ENCODE measurements at places on chromosomes 13 and 19.

DNA sequence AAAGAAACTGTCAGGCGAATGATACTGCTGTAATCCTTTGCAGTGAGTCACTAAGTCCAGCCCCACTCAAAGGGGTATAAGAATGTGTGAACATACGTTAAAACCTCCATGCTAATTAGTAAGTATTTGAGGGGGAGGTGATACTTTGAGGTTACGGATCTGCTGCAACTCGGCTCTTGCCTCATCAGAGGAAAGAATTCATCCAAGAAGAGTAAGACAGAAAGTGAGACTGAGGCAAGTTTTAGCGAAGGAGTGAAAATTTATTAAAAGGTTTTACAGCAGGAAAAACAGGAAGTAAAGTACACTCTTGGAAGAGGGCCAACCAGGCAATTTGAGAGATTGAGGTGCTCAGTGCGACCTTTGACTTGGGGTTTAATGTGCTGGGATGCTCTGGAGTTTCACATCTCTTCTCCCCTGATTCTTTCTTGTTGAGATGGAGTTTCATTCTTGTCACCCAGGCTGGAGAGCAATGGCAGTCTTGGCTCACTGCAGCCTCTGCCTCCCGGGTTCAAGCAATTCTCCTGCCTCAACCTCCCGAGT, 9.8 kb downstream of the CLEC4M start:
- peak; percentile 59 for DNase-seq

DNA sequence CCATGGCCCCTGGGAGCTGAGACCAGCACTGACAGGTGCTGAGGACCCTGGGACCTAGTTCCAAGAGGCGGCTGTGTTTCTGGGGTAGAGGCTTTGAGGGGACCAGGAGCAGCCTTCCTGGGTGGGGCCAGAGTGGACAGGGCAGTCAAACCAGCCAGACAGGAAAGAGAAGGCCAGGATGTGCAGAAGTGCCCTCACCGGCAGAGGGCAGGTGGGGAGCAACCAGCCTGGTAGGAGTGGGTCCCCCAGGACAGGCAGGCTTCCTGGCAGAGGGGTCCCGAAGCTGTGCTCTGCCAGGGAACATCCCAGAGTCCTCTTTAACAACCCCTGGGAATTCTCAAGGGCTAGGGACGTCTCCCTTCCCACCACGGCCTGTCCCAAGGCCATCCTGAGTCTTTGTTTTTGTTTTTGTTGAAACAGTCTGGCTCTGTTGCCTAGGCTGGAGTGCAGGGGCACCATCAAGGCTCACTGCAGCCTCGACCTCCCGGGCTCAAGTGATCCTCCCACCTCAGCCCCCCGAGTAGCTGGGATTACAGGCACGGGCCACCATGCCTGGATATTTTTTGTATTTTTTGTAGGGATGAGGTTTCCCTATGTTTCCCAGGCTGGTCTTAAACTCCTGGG, 3.0 kb upstream of the HIPK4 start:
- no peak for DNase-seq

- DNase-seq, result no peak
These were observed 24.7 kb downstream of the PPP1R37 start for GRCh38 chr19:45117671-45118070.

DNA sequence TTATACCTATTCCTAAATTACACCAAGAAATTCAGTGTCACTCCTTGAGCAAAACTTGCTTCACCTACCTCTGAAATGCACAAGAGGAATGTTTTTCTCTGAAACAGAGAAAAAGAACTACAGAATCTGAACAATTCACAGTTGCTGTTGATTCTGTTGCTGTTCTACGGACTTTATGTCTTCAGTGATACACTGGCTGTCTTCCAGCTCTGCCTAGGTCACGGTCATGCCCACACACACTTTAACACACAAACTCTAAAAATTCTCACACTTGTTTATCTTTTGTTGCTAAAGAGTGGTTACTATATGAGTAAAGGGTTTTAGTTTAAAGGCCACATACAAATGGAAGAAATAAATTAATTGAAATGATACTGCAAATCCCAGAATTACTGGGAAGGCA, 124.4 kb upstream of the SPRY2 start:
- no peak for DNase-seq

GRCh38 chr13:93603043-93603442, 376.4 kb downstream of the GPC6 start:
- DNase-seq, result no peak

DNA sequence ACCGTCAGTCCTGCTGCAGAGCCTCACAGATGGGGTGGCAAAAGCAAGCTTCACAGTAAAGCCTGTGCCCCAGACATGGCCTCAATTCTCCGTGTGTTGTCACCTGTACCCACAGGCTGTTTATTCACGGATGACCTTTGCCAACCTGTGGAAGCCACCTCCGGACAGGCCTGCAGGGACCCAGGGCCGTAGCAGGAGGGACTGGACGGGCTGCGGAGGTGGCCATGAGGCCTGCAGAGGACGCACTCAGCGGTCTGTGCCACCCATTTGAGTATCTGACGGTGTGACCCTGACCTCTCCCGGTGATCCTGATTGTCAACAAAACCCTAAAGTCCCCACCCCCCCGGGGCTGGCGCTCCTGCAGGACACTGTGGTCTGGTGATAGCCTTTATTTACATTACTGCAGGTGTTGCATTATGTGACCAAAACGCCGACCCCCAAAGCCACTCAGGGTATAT, 7.8 kb upstream of the KLF16 start:
- no peak for DNase-seq

GRCh38 chr13:63435667-63436324, 2020.1 kb upstream of the PCDH20 start:
- no peak for DNase-seq

GRCh38 chr13:88862095-88862620, 1191.0 kb downstream of the SLITRK5 start:
- DNase-seq, result no peak

GRCh38 chr13:75222031-75222430, 259.9 kb downstream of the TBC1D4 start:
- DNase-seq, result no peak

DNA sequence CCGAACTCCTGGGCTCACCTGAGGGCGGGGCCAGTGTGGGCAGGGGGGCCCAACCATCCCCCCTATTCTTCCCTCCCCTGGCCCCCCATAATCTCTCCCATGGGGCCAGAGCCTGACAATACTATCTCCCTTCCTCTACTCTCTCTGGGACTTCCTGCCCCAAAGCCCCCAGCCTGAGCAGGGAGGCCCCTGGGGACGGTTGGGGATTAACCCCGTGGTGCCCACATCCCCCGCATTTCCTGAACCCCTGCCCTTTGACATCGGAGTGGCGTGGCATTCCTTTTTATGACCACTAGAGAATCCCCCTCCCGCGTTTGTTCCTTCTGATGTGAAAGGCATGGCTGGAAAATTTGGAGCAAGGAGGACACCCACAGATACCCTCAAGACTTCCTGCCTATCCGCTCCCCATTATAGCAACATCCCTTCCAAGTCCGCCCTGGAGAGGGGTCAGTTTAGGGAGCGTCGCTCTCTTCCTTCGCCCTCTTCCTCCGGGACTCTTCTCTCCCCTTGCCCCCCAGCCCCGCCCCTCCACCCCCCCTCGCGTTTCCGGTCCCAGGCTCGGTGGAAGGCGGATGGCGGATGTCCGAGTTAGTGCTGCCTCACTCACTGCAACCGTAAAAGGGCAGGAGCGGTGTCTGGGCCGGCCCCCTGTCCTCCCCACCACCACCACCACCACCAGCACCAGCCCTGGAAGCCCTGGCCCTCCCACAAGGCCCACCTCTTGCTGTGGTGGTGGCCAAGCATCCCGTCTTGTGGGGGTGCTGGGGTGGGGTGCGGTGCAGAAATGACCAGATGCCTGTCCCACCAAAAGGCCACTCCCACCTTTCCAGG, 1.8 kb downstream of the VASP start:
- DNase-seq, result no peak

- DNase-seq, result no peak
These were observed 510.5 kb upstream of the ATXN8OS start for GRCh38 chr13:69597088-69597487.

DNA sequence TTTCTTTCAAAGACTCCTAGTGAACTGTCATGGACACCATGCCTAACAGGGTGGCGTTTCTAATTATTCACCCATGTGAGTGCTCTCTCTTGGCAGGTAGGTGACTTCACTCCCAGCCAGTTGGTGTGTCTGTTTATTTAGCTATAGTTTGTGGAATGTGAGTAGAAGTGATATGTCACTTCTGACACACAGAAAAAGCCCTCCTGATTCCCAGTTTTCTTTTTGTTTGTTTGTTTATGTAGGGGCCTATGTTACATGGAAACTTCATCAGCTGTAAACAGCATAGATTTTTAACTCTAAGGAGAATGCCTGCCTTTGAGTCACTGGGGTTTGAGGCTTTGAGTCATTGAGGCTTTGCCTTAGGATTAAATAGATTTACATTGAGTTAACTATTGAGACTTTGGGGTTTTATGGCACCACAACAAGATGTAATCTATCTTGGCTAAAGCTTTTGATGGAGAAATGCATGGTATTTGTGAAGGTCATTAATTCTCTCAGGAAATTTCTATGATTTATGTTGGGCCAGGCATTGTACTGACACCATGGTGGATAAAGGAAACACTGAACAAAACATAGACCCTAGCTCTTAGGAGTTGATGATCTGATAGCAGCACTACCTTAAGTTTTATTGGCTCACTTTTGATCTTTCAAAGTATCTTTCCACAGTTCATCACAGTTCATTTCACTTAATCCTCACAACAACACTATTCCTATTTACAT, 45.3 kb downstream of the UFM1 start:
- no peak for DNase-seq

DNA sequence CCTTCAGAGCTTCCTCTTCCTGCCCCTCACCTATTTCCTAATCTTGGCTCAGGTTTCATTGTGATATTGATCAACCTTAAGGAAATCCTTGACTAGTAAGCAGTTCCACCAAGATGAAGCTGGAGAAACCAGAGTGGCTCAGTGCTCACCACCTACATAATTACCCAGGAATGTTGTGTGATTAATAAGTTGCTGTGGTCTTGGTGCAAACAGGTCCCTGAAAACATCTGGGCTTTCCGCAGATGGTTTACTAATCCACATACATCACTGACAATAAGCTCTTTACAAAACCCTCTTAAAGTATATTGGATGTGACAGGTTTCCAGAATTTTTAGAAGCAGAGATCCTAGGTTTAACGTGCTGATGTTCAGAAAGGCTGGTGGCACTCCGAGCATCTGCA, 8.6 kb upstream of the SERP2 start:
- no peak for DNase-seq

DNA sequence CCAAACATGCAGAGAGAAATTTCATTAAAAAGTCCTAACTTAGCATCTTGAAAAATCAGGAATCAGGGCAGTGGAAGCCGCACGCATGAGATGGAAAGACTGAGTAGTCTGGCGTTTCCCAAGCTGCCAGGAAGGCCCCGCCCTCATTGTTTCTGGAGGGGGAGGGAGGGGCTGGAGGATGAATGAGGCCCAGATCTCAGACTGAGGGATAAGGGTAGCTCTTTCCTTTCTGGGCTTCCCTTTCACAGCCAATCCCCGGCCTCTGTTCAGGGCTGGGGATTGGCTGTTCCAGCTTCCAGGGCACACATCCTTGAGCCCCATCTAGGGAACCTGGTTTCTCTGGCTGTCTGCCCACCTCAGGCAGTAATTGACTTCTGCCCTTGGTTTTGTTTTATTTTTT, 7.3 kb downstream of the C19orf53 start:
- DNase-seq, result no peak

GRCh38 chr19:8630796-8631424, 477 bp downstream of the NFILZ start:
- DNase-seq, result no peak

- no peak for DNase-seq
These were observed 66.9 kb upstream of the DOCK9 start for GRCh38 chr13:99044764-99045163.

All from stimulated activated CD4-positive, alpha-beta T cell treated with anti-CD3 and anti-CD28 coated beads, Interleukin-1b, Interleukin-23, amount 100 ng/mL, for 48 hours (primary cell).